ENCODE measurements at places on chromosomes 4 and X.

DNA sequence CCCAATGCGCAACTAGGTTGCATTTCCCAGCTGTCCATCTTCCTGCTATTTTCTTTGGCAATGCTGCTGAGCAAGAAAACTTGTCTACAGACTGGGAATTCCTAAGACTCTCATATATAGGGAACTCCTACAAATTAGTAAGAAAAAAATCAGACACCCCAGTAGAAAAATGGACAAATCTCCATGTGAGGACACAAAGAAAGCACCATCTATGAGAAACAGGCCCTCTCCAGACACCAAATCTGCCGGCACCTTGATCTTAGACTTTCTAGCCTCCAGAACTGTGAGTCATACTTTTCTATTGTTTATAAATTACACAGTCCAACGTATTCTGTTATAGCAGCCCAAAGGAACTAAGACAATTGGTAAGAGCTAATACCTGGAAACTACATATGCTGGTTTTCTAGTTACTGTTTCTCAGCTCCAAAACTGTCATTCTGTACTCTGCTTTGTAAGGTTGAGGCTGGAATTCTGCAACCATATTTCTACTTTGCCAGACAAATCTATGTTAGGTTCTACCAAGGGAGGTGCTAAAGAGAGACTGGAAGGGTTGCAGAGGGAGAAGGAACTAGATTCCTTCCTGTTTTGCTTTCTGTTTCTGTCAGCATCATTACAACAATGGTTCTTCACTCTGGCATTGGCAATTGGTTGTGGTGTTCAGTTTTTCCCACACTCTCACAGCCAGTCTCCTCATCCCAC lies 35.7 kb upstream of the FAM241A start:
- no peaks in the 10 kb centered on the region for H3K27me3 ChIP-seq
- H3K4me3 ChIP-seq: no peak overlapping the region
- DNase-seq: no peak
- H3K36me3 ChIP-seq: no peaks in the 10 kb centered on the region
- H3K4me1 ChIP-seq: peaks cover 28% of the 10 kb centered on the region

- no peaks in the 10 kb centered on the region for H3K36me3 ChIP-seq
- no peak overlapping the region for H3K27ac ChIP-seq
- H3K27me3 ChIP-seq: no peaks in the 10 kb centered on the region
- DNase-seq: no peak
Measured at GRCh38 chr4:15339737-15340136, 88.1 kb upstream of the C1QTNF7 start.

GRCh38 chr4:5927116-5927515 lies 34.2 kb upstream of the CRMP1 start:
- H3K27ac ChIP-seq: no peak overlapping the region
- H3K27me3 ChIP-seq: no peaks in the 10 kb centered on the region
- no peak overlapping the region for H3K4me3 ChIP-seq
- no peak for DNase-seq

DNA sequence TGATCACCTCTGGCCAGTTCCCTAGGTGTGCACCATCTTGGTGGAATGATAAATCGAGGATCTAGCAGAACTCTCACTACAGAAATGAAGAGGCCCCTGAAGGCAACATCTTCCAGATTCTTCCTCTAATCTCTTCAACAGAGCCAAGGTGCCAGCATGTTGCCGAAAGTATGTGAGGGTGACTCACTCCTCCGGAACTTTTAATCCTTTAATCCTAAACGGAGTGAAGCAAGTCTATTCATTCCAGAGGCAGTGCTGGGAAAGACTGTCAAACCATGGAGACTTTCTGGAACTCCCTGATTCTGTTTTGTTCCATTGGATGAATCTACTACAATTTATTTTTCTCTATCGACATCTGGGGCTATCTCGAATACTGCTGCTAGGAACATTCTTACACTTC lies 68.7 kb downstream of the SUPT20HL2 start:
- H3K27me3 ChIP-seq: no peaks in the 10 kb centered on the region
- H3K27ac ChIP-seq: no peak overlapping the region
- no peaks in the 10 kb centered on the region for H3K36me3 ChIP-seq

DNA sequence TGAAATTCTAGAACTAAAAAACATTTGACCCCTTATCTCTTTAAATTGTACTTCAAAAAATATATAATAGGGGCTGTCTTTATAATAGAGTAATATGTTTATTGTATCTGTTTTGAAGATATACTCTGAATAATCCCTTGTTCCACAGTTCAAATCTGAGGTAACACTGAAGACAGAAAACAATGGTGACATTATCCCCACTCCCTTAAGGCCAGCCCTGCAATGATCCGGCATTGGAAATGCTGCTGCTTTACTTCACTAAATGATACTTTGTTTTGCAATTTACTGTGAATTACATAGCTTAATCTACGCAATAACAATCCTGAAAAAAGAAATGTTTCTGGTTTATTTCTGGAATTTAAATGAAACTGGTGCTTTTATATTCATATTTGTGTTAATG lies 34.4 kb upstream of the ZFP42 start:
- no peaks in the 10 kb centered on the region for H3K27me3 ChIP-seq
- DNase-seq: no peak

DNA sequence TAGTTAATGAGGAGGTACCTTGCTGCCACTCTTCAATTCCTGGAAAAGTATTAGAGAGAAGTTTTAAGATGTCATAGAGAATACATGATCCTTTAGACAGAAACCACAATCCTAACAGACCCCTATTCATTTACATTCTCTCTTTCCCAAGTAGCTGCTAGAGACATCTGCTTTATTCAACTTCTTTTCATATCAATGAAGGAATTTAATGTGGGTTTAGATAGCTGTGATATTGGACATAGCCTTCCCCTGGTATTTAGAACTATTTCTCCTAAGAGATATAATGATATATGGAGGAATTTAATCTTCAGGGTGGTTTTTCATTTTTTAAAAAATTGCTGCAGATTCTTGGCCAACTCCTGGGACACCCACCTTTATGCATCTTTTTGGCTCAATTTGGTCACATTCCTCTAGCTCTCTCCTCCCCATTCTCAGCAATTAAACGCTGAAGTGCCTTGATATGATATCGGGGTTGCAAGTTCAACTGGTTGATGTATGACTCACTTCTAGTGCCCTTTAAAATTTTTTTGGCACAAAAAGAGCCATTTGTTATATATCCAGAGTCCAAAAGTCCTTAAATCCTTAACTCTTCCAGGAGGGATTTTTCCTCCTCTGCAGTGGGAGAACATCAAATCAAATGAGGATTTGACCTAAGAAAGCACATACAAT lies 57.6 kb downstream of the DOCK11 start:
- no peak overlapping the region for H3K4me3 ChIP-seq
- no peaks in the 10 kb centered on the region for H3K4me1 ChIP-seq
- H3K27me3 ChIP-seq: no peaks in the 10 kb centered on the region

DNA sequence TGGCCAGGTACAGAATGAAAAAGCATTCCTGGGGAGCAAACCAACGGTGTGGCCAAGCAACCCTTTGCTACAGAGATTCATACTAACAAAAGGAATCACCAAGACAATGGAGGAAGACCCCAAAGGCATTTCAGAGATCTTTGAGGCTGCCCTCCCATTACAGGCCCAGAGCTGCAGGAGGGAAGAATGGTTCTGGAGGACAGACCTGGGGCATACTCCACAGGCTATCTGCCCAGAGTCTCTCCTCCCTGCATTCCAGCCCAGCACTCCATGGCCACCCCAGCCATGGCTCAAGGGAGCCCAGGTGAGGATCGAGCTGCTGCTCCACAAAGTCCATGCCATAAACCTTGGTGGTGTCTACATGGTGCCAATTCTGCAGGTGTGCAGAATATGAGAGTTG lies 81.9 kb downstream of the ATP11C start:
- H3K36me3 ChIP-seq: no peaks in the 10 kb centered on the region
- no peak overlapping the region for H3K4me3 ChIP-seq
- no peaks in the 10 kb centered on the region for H3K27me3 ChIP-seq
- no peak for DNase-seq
- H3K4me1 ChIP-seq: no peaks in the 10 kb centered on the region

DNA sequence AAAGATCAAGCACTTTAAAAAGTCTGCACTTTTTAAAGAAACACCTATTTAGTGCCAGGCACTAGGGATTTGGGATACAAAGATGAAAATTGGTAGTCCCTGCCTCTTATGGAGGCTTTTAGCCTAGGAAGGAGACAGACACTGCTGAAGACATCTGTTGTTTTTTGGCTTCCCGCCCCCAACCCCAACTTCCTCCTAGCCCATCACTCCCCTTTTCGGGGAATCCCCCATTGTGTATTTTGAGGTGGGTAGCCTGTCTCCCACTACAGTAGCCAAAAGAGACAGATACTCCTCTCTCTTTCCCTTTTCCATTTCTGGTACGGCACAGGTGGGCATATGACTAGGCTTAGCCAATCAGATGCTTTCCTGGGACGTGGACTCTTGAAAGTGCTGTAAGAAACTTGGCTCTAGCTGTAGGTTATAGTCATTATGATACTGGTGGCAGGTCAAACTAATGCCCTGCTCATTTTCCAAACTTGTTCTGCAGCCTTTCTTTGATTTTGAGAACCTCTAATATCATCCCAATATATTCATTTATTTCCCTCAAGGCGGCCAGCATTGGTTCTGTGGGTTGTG lies 194.6 kb upstream of the RBPJ start:
- no peaks in the 10 kb centered on the region for H3K4me1 ChIP-seq
- no peaks in the 10 kb centered on the region for H3K27me3 ChIP-seq
- no peak overlapping the region for H3K27ac ChIP-seq
- no peaks in the 10 kb centered on the region for H3K36me3 ChIP-seq

DNA sequence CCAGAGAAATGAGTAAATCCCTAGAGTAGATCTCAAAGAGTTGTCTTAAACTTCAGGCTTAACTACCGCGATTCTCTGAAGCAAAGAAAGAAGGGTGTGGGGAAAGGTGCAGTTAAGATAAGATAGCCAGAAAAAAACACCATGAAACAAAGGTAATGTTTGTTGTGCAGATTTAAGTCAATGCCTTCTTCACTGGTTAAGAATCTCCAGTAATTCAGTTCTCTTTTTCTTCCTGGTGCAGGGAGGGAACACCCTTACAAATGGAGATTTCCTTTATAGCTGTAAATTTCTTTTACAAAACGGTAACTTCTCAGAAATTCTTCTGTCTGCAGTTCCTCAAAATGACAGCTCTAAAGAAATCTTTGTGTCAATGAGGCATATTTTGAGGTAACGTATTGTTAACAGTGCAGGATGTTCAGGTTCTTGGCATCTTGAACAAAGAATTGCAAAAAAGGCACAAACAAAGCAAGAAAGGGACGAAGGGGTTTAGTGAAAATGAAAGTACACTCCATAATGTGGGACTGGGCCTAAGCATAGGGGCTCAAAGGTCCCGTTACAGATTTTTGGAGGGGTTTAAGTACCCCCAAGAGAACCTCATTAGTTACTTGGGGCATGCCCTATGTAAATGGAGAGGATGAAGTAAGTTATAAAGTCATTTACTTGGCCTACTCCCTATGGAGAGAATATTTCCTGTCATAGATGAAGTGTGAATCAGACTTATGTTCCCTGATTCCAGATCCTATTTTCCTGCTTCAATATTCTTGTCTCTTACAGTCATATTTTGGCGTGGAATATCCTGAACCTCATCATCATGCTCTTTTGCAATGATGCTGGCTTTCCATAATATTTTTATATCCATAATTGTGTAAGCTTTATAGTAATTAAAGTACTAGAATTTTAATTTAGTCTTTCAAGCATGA lies 492.0 kb downstream of the PCDH11X start:
- H3K4me1 ChIP-seq: 0 out of 2 replicates have a peak, but pooled peaks cover 5% of the 10 kb centered on the region
- H3K36me3 ChIP-seq: no peaks in the 10 kb centered on the region
- DNase-seq: no peak
- H3K27me3 ChIP-seq: no peaks in the 10 kb centered on the region

- DNase-seq: no peak
- H3K27ac ChIP-seq: no peak overlapping the region
- no peaks in the 10 kb centered on the region for H3K27me3 ChIP-seq
- no peak overlapping the region for H3K4me3 ChIP-seq
Measured at GRCh38 chr4:74096265-74096980, 2.6 kb downstream of the CXCL2 start.

DNA sequence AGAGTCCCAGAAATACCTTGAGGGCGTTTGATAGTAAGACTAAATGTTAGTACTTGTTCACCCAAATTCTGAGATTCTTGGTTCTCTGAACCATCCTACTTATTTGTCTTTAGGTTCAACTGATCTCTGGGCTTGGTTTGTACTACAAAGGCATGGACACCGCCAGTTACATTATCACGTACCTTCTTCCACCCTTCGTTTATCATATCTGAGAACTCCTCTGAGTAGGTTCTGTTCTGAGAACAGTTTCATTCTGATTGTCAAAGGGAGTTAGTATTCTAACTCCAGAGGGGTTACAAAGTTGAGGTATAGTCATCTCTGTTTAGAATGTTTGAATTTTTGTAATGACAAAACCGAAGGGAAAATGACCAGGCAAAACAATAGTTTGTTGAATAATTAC lies 19.3 kb downstream of the ZFX start:
- H3K36me3 ChIP-seq: peaks cover 2% of the 10 kb centered on the region
- H3K27ac ChIP-seq: no peak overlapping the region
- no peak overlapping the region for H3K4me3 ChIP-seq

- H3K27ac ChIP-seq: no peak overlapping the region
- DNase-seq: no peak
- H3K36me3 ChIP-seq: peaks cover 5% of the 10 kb centered on the region
- H3K4me1 ChIP-seq: no peaks in the 10 kb centered on the region
- no peaks in the 10 kb centered on the region for H3K27me3 ChIP-seq
Measured at GRCh38 chr4:1984406-1985191, 24.2 kb downstream of the NELFA start.

DNA sequence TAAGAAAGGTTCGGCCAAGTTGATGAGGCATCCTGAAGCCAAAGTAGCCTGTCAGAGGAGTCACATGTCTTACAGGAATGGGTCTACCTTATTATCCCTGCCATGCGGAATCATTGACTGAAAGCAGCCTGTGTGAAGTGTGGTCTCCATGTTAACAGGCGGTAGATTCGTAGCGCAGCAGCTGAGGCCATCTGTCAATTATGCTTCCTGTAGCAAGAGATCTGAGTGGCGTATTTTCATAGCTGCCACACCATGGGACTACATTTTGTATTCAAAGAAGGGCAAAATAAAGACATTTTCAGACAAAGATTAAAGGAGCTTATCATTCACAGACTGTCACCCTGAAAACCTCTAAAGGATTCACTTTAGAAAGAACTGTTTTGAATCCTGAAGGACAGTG lies 11.2 kb upstream of the MED14 start:
- H3K27ac ChIP-seq: no peak overlapping the region
- H3K4me3 ChIP-seq: no peak overlapping the region
- no peaks in the 10 kb centered on the region for H3K4me1 ChIP-seq
- H3K27me3 ChIP-seq: no peaks in the 10 kb centered on the region
- H3K36me3 ChIP-seq: no peaks in the 10 kb centered on the region

Measured in Caco-2 (cell line).